Upper lobe of left lung (tissue), 6 donors: ENCODE measurements at places on chromosomes 12 and 14. TPM values are rescaled to one million over a fixed set of nuclear protein-coding genes. Genes with fewer than 3 reads are reported as not detected.
A peak's percentile ranks its signal among the peaks of the same experiment; 100 is the strongest.

RIMKLB gene
- total RNA-seq: 46.7 TPM

PRR4 gene
- 2.2 TPM for total RNA-seq

LRFN5 gene
- total RNA-seq: 2.8 TPM

DNA sequence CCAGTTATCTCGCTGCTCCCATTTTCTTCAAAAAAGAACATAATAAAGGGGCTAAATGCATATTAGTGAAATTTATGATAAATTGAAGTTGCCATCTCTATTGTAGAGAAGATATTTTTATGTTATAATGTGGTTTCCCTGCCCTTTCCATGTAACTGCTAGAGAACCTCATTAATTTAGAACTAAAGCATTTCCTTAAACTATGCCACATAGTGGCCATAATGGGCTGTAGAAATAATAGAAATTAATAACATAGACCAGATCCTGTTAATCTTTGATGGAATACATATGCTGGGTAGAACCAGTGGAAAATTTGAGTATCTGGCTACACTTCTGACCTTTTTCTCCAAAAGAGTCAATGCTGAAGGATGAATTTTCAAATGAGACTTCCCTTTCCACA, 376.7 kb downstream of the PDZRN4 start:
- H3K27ac ChIP-seq: no peak overlapping the region
- no peaks in the 10 kb centered on the region for H3K27me3 ChIP-seq
- no peak for DNase-seq

- peaks cover 7% of the 10 kb centered on the region for H3K4me1 ChIP-seq
- no peaks in the 10 kb centered on the region for H3K27me3 ChIP-seq
- H3K4me3 ChIP-seq: no peak overlapping the region
- no peaks in the 10 kb centered on the region for H3K36me3 ChIP-seq
- no peak for DNase-seq
- H3K27ac ChIP-seq: peak overlapping the region; percentile 14
Observed at GRCh38 chr14:24246765-24247212, 4.4 kb upstream of the TINF2 start.

DNA sequence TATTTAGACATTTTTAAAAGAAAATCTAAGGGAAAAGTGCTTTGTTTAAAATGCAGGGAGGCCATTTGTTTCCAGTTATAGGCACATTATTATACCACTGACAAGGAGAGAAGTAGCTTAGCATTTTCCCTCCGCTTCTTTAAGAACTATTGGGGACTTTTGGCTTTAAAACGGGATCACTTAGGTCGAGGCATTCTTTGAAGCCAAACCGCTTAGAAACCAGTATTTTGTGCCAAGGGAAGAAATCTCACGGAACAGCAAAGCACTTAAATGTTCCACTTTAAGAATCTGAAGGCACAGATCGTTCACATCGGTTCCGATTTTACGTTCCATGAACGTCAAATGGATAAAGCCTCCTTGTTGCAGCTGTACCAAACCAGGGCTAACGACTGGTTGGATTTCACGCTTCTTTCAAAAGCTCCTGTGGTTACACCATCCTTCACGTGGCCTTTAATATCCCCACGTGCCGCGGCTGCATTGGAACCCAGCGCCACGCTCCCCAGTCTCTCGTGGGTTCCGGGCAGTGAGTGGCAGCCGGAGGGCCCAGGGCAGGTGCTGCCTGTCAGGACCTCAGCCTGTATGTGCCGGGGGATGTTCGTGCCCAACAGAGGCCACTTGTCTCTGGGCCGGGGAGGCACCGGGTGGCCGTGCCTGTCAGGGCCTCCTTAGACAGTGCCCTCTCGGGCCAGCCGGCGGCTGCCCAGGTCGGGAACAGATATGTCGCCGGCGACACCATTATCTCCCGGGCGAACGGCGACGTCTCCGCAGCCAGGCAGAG, 195.4 kb downstream of the KIF26A start:
- no peaks in the 10 kb centered on the region for H3K27me3 ChIP-seq
- H3K4me3 ChIP-seq: no peak overlapping the region
- H3K36me3 ChIP-seq: no peaks in the 10 kb centered on the region
- DNase-seq: peak; percentile 77
- no peaks in the 10 kb centered on the region for H3K4me1 ChIP-seq

- H3K4me3 ChIP-seq: no peak overlapping the region
- DNase-seq: no peak
- H3K4me1 ChIP-seq: peaks cover 15% of the 10 kb centered on the region
- peak overlapping the region; percentile 61 for H3K27ac ChIP-seq
Observed at GRCh38 chr14:22379727-22380126, 209.3 kb downstream of the DAD1 start.

DNA sequence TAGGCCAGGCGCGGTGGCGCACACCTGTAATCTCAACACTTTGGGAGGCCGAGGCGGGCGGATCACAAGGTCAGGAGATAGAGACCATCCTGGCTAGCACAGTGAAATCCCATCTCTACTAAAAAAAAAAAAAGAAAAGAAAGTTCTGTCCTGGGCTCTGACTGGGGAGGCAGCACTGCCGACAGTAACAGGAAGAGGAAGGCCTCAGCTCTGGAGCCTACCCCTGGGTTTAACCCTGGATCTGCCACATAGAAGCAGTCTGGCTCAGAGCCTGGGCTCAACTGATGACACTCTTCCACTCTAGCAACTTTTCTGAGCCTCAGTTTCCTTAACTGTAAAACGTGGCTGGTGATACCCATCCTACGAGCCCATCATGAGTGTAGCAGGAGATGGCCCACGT, 60.5 kb downstream of the ACTN1 start:
- no peaks in the 10 kb centered on the region for H3K27me3 ChIP-seq
- H3K4me3 ChIP-seq: no peak overlapping the region
- peaks cover 3% of the 10 kb centered on the region for H3K4me1 ChIP-seq
